CD4-positive, alpha-beta T cell treated with Interleukin-1 beta for 1 hour (primary cell): ENCODE measurements at places on chromosomes 5 and 9.

GRCh38 chr9:17942498-17942897 is 363.6 kb downstream of the SH3GL2 start:
- DNase-seq = no peak

DNA sequence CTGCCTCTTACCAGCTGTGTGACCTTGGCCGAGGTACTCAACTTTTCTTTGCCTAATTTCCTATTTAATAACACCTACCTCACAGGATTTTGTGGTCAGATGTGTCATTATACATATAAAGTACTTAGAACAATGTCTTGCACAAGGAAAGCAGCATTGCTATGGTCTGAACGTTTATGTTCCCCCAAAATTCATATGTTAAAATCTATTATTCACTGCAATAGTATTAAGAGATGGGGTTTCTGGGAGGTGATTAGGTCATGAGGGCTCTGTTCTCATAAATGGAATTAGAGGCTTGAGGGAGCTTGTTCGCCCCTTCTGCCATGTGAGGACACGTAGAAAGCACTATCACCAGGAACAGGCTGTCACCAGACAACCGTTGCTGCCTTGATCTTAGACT is 10.9 kb upstream of the RNF145 start:
- no peak for DNase-seq

DNA sequence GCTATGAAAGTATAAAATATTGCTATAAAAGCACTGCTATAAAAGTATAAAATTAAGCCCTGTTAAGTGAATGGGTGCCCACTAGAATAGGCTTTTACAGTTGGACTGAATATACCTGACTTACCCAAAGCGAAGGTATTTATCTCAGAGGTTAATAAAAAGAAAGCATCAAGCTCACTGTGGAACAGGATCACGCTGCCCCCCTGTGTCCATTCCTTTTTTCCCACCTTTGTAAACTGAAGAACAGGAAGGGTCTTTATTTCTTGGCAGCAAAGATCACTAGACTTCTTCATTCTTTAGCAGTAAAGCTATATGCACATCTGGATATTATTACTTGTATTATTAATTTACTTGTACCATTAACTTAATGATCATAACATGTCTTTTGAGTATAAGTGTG is 22.1 kb upstream of the PLPP6 start:
- DNase-seq = peak; percentile 48

DNA sequence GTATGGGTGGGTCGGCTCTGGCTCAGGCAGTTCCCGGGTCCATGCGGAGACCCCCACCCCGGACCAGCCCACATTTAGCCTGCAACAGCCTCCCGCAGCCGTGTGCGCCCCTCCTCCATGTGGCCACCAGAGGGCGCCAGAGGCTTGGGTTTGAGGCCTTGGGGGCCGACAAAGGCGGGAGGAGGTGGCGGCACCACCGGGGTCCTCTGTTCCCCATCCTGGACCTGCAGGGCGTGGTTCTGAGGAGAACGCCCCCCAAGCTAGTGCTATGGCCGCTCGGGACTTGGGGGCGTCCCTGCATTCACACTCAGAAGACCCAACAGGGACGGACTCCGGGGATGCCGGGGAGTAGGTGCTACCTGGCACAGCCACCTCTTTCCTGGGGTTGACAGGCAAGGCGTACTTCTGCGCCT is 16.5 kb downstream of the ASS1 start:
- DNase-seq = peak; percentile 65

- DNase-seq = no peak
Measured at GRCh38 chr5:149962601-149963300, 2.2 kb downstream of the SLC26A2 start.
